Stimulated activated CD8-positive, alpha-beta memory T cell treated with anti-CD3 and anti-CD28 coated beads, Interleukin-4, amount 100 ng/mL, for 1 hour (primary cell): ENCODE measurements at places on chromosomes 11 and 22.

DNA sequence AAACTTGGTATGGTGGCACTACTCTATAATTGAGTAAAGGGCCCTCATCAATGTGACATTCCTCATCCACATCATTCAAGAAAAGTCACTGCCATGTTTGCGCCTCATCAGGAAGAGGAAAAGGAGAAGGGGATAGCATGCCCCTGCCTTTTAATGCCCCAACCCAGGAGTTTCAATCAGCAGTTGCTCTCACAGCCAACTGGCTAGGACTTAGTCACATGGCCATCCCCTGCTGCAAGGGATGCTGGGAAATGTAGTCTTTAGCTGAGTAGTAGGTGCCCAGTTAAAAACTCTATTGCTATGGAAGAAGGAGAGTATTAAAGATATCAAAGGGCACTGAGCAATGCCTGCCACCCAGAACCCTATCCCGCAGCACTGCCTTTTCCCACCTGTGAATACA, 10.9 kb upstream of the CCND1 start:
- no peak for DNase-seq

DNA sequence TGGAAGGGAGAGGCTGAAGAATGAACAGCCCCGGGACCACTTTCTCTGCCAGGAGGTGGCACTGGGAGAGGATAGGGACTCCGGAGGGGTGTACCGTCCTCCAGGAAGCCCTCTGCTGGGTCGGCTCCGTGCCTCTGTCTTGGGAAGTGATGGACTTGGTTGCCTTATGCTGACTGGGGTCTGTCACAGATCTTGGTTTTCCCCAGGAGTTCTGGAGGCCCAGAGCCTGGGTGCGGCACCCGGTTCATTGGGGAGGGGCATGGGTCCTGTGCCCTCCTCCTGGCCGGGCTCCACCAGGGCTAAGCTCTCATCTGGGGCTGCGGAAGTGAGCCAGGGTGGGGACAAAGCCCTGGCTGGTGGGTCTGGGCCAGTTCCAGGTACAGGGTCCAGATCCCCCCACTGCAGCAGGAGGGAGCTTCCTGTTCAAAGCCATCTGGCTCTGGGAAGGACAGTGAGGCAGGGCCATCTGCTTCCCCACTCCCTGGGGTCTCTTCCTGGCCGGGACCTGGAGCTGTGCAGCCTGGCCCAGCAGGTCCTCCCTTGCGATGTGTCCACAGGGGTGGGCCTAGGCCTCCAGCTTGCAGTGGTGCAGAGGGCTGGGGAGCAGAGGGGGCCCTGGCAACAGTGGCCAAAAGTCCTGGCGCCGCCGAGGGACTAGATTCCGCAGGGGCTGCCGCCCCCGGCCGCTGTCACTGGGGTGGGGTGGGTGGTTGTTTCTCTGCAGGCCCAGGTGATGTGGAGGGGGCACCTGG, 1.1 kb upstream of the AP2A2 start:
- no peak for DNase-seq

DNA sequence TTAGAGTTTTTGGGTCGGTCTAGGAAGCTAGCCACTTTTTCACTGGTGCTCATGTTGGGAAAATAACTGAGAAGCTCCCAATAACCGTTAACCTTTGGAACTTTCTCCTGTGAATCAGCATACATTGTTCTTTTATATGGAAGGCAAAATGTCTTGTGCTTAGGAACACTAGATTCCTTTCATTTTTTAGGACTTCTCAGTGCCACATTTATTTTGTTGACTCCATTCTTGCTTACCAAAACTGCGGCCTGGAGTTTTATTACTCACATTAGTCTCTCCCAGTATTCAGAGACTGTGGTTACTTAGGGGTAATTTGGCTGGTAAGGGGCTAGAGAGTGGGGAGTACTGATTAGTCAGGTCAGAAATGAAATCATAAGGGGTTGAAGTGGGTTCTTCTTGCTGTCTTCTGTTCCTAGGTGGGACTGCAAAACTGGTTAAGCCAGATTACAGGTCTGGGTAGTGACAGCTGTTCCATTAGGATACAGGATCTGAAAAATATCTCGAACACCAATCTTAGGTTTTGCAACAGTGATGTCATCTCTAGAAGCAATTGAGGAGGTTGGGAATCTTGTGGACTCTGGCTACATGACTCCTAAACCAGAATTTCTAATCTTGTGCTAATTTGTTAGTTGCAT, 631.4 kb upstream of the LUZP2 start:
- DNase-seq = no peak

DNA sequence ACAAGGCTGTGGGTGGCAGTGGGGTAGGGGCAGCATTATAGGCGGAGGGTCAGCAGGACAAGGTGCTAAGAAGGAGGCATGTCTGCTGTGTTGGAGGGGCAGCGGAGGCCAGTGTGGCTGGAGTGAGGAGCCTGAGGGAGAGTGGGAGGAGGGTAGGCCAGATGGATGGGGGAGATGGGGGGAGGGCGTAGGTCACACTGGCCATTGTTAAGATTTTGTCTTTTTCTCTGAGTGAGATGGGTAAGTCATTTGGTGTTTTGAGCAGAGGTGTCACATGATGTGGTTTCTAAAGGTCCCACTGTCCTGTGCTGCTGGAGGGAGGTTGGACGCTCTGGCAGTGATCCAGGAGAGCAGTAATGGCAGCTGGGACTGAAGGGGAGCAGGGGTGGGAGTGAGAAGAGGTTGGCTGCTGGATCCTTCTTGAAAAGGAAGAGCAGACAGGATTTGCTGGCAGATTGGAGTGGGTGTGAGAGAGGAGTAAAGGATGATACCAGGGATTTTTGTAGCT, 9.8 kb downstream of the PPP6R3 start:
- DNase-seq = no peak

GRCh38 chr11:2797121-2797711, 88.4 kb downstream of the CDKN1C start:
- no peak for DNase-seq

DNA sequence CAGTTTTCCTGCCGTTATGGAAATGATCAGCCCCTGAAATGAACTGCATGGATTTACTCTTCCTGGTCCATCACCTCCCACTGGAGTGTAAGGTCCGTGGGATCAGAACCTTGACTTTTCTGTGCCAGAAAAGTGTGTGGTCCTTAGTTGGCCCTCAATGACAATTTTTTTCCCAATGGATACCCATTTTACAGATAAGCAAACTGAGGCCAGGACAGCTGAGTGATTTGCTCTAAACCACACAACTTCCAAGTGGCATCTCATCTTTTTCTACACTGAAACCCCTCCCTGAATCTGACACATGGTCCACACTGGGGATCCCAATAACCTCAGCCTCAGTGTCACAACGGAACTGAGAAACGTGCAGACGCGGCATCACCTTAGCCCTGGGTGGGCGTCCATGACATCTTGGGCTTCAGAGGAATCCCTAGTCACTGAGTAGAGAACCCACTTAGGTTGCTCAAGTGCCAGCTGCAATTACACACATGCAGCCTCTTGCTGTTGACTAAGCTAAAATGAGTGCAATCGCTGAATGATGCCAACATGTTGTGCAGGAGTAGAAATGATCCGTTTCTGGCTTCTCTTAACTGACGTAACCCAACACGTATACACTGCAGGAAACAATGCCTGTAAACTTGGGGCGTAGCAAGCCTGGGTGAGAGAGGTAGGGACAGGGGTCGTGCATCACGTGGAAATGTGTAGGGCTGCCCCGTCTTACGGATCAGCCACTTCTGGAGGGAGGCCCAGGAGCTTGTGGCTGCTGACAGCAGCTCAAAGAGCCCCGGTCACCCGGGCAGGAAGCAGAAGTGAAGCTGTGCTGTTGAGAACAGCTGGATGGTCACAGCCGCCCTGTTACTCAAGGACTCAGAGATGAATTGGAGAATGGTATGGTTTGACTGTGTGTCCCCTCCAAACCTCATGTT, 136.3 kb downstream of the SHANK2 start:
- no peak for DNase-seq

GRCh38 chr11:95699631-95700470, 89.7 kb downstream of the FAM76B start:
- no peak for DNase-seq

- no peak for DNase-seq
Measured at GRCh38 chr11:72239849-72240460, 4.0 kb downstream of the PHOX2A start.

DNA sequence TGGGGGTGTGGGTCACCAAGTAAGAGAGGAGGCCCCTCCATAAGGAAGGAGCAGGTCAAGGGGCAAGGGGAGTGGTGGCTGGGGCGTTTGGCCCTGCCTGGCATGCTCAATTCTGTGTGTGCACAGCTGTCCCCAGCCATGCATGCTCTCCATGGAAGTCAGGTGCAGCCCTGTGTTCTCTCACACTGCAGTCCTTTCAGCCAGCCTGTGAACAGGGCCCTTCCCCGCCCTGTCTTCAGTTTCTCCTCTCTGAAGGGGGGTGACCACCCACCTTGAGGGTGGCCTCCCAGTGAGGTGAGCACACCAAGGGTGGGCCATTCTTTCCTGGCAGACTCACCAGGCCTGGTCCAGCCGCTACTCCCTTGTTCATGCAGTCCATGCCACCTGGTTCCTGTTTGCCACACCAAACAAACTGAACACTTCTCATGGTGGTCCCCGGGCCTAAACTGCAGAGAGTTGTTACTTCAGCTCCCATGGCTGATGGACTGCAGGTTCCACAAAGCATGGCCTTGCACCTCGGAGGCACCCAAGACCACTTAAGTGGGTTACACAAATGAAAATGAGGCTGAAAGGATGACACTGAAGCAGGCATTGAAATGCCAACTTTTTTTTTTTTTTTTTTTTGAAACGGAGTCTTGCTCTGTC, 1.7 kb upstream of the CHCHD10 start:
- DNase-seq = no peak

GRCh38 chr22:43296276-43296902, 46.8 kb downstream of the SCUBE1 start:
- no peak for DNase-seq

- no peak for DNase-seq
Measured at GRCh38 chr11:2772544-2773031, 72.8 kb upstream of the KCNQ1OT1 start.

DNA sequence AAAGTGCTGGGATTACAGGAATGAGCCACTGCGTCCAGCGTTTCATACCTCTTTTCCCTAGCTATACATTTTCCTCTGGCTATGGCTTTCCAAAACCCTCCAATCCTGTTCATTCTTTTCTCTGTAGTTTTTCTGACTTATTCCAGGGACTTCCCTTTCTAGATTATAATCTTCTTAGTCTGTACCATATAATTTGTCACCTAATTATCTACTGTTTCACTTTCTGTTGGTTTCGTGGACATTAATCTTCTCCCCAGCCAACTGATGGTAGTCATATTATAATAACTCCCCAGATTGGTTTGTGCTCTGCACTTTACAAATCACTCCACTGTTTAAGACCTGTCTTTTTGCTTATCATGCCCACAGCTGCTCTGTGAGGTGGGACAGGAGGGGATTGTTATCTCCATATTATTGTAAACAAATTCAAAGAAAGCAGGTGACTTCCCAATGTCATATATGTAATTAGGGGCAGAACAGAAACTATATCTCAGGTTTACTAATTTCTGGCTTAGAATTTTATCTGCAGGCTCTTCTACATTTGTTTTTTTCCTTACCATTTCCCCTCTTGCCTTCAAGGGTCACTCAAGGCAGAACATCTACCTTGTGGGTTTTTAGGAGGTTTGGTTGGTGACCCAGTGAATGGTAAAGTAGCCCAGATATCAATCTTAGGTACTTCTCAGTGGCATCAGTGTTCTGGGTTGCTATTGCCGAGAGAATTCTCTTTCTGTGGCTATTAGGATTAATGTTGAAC, 23.9 kb downstream of the STIM1 start:
- no peak for DNase-seq

DNA sequence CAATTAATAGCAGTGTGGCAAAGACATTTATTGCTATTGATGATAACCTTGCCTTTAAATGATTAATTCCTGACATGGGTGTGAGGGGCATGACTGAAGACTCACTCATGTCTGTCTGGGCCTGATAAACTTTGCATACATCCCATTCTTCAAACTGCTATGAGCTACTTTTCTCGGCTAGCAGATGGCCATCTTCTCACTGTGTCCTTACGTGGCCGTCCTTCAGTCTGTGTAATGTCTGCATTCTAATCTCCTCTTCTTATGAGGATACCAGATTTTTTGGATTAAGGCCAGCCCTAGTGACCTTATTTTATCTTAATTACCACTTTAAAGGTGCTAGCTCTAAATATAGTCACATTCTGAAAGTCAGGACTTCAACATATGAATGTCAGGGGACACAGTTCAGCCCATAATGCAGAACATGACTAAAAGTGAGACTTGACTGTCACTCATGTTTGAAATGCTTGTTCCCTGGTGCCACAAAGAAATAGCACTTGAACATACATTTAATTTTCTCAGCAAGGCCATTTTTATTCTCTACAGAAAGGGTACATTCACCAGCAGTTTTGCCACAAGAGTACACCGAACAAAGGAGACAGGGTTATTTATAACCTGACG, 32.3 kb downstream of the OR10A6 start:
- no peak for DNase-seq

DNA sequence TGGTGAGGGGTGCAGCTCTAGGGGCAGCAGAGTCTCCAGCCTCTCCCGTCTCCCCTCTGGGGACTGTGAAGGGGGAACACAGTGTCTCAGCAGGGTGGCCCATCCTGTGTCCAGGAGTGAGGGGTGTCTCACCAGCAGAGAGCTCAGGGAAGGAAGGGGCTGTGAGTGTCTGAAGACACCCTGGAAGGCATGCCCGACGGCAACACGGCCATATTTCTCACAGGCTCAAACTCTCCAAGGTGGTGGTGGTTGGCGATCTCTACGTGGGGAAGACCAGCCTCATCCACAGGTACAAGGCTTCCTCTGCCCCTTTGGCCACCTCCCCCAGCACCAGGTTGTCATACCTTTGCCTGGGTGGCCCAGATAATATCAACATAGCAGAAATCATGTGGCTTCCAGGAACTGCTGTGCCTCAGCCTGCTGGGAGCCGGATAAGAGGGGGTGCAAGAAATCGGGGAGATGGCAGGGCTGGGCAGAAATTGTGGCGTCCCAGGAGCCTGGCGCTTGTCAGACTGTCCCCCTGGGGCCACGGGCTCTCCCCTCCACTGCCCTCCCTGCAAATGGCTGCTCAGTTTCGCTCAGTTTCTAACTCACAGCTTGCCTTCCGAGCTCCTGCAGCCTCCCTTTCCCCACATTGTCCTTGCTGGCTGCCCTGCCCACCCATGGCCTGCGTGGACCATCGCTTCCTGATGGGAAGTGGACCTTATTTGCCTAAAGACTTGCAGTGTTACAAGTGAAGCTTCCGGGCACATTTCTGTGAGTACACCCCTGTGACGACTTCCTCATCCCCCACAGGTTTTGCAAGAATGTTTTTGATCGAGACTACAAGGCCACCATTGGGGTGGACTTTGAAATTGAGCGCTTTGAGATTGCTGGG, 7.2 kb downstream of the RAB36 start:
- no peak for DNase-seq

- DNase-seq = no peak
Measured at GRCh38 chr11:9765320-9766101, 101.6 kb downstream of the SWAP70 start.

- no peak for DNase-seq
Measured at GRCh38 chr11:33005175-33005574, 10.5 kb upstream of the DEPDC7 start.

- no peak for DNase-seq
Measured at GRCh38 chr11:57240757-57241156, 3.7 kb upstream of the APLNR start.

GRCh38 chr11:78607696-78608095, 33.0 kb upstream of the NARS2 start:
- DNase-seq = no peak
